ENCODE measurements at places on chromosomes 12 and 14. TPM values are rescaled to one million over a fixed set of nuclear protein-coding genes. Genes with fewer than 3 reads are reported as not detected.

The MYH6 gene
- not detected for total RNA-seq

The ASIC1 gene
- total RNA-seq, result 1.6 TPM

DNA sequence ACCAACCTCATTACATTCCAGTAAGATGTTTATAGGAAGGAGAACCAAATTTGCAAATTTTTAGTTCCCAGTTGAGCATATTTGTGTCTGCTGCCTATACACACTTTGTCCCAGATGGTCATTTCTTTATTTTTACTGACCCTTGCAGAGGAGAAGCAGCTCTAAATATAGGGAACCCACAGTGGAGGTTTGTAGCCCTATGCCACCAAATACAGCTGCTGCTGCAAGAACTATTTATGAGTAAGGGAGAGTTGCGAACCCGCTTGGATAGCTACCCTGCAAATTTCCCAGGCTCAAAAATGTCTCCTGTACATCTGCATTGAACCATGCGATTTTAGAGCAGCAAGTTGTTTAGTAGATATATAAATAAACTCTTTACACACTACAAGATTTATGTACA, 48.2 kb downstream of the NAV3 start:
- no peak overlapping the region for H3K4me3 ChIP-seq
- H3K27ac ChIP-seq, result no peak overlapping the region
- H3K27me3 ChIP-seq, result no peaks in the 10 kb centered on the region
- H3K36me3 ChIP-seq, result no peaks in the 10 kb centered on the region

DNA sequence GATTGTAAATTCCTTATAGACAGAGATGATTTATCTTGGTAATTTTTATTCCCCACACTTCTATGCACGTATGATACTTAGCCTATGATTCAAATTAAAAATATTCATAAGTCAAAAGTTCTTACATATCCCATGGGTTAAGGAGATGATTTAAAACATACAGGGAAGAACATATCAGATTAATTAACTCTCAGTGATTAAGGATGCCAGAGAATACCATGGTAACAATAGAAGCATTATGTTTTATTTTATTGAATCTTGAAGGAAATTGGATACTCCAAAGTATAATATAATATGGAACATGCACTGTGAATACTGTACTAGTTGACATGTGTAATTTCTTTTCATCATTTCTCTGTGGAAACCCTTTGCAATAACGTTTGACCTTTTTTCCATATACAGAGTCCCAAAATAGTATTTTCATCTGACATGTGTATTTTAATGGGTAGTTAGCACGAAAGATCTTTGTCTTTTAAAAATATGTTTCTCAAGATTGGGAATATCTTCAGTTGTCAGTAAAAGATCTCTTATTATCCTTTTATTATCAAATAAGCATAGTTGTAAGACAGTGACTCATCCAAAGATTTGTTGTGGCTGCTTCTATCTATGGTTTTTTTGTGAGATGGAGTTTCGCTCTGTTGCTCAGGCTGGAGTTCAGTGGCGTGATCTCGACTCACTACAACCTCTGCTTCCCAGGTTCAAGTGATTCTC, 166.7 kb downstream of the RAD51B start:
- peaks cover 4% of the 10 kb centered on the region for H3K4me1 ChIP-seq
- H3K4me3 ChIP-seq, result no peak overlapping the region
- H3K27me3 ChIP-seq, result no peaks in the 10 kb centered on the region

DNA sequence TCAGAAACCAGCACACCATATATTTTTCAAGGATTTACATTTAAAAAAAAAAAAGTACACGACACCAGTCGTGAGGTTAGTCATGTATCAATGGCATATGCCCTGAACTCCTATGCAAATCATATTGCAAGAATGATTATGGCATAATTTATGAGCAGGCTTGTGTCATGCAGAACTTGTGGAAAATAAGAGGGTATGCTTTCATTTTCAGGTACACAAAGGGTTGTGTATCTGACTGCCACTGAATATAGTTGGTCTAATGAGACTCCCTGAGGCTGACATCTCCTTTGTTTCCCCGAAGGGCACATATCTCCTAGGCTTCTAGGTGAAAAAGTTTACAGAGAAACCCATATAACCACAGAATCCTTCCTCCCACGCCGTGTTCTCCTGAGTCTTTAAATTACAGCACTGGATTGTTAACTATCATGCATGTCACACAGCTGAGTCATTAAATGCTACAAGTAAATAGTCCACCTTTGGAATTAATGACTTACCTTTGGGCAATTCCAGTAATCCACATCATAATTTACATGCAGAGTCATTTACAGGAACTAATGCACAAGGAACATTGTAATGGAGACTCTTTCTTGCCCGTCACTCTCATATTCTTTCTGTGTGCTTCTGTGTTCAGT, 356.7 kb upstream of the DIO2 start:
- H3K36me3 ChIP-seq, result no peaks in the 10 kb centered on the region
- H3K27me3 ChIP-seq, result no peaks in the 10 kb centered on the region
- DNase-seq, result peak; percentile 68
- peaks cover 3% of the 10 kb centered on the region for H3K4me1 ChIP-seq

GRCh38 chr12:64691795-64692583, 67.2 kb downstream of the GNS start:
- H3K27me3 ChIP-seq, result no peaks in the 10 kb centered on the region
- DNase-seq, result peak; percentile 26
- no peak overlapping the region for H3K4me3 ChIP-seq
- no peak overlapping the region for H3K27ac ChIP-seq

The PRPH gene
- total RNA-seq, result not detected
